Activated naive CD4-positive, alpha-beta T cell (primary cell): ENCODE measurements at places on chromosomes 7 and 10.

DNA sequence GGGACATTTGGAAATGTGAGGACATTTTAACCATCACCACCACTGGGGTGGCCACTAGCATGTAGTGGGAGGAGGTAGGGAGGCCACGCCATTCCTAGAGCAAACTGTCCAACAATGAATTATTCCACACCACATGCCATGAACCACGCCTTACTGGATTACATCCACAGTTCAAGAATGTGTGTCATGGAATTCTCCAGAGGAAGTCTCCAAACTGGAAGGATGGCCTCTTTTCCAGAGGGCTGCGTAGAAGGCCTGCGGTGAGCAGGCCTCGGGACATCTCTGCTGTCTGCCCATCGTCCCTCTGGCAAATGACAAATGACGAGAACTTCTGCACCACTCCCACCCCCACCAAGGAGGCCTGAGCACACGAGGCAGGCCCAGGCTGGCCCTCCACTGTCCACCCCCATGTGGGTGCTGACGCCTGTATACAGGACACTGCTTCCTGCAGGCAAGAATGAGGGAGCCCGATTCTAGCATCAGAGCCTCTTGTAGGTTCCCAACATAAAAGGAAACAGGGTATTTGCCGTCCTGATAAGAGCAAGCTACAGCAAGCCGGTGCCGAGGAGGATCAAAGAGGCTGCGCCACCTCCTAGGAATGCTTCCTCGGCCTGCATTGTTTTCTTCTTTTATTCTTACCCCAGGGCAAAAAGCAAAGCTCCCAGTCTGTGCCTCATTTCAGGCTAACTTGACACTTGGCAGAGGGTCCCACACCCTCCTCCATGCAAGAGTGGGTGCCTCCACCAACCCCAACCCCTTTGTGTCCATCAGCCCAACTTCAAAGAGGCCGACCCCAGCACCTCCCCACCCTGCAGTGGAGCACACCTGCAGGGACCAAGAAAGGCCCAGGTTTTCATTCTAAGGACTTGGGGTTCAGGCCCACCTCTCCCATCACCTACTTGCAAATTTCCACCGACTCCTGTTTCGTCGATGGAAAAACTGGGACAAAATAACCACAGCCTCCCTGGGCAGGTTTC is 23.9 kb downstream of the TNS3 start:
- DNase-seq, result no peak

DNA sequence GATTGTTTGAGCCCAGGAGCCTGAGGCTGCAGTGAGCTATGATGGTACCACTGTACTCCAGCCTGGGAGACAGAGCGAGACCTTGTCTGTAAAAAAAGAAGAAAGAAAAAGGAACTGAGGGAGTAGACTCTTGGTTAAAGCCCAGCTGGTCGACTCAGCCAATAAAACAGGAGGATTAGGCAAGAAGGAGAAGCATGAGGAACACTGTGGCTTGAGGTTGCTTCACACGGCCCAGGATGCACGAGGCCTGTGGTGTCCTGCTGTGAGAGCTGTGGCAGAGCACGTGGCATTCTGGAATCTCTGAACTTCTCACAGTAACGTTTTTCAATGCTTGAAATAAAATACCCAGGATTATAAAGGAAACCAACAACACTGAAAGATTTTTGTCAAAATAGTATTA is 93.3 kb downstream of the CUL2 start:
- no peak for DNase-seq

- DNase-seq, result no peak
Measured at GRCh38 chr10:12194752-12195271, 879 bp downstream of the NUDT5 start.

- no peak for DNase-seq
Measured at GRCh38 chr7:8357536-8357935, 75.9 kb upstream of the NXPH1 start.

- no peak for DNase-seq
Measured at GRCh38 chr7:91512958-91513357, 248.7 kb downstream of the FZD1 start.

DNA sequence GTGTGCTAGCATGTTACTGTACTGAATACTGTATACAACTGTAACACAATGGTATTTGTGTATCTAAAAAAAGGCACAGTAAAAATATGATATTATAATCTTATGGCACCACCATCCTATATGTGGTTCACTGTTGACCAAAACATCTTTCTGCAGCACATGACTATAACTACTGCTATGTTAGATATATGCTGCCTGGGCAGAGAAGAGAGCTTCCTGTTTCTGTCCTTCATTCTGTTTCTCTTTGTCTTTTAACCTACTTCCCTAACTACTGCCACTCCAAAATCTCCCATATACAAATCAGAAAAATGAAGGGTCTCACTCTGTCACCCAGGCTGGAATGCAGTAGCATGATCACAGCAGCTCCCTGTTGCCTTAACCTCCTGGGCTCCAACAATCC is 8.8 kb upstream of the FGL2 start:
- DNase-seq, result no peak

GRCh38 chr10:62726142-62726541 is 78.4 kb upstream of the ADO start:
- DNase-seq, result no peak

GRCh38 chr10:6279540-6280267 is 77.0 kb downstream of the PFKFB3 start:
- no peak for DNase-seq

- no peak for DNase-seq
Measured at GRCh38 chr7:115707258-115708012, 323.1 kb downstream of the TFEC start.

GRCh38 chr7:33039257-33039902 is 23.2 kb downstream of the NT5C3A start:
- DNase-seq, result no peak

GRCh38 chr7:57789130-57789529 is 339.2 kb downstream of the ZNF716 start:
- no peak for DNase-seq

DNA sequence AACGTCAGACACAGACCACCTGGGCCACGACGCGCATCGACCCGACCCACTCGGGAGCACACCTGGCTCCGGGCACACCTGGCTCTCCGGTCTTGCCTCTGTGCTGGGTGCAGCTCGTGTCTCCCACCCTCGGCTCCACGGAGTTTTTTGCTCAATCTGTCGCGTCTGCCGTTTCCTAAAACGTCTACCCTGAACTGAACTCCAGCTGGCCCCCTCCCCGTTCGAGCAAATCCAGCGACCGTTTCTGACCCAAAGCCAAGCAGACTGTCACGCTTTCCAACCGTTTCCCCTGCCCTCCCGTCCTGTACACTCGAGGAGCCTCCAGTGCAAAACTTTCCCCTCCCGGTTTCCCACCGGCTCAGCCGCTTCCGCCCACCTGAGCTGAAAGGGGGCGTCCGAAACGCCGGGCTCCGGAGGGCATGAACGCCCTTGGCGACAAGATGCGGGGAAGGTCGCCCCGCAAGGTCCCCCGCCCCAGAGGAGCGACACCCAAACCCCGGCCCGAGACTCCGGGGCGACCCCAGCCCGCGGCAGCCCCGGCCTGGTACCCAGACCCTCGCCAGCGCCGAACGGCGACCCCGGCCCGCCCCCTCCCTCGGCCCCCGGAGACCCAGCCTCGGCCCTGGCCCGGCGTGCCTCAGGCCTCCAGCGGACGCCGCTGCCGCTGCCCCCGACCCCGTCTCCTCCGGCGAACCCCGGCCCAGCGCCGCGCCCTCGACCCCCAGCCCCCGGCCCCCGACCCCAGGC is 557 bp downstream of the CYTH3 start:
- peak; percentile 3 for DNase-seq

GRCh38 chr7:127831318-127832219 is 179.6 kb downstream of the SND1 start:
- no peak for DNase-seq

DNA sequence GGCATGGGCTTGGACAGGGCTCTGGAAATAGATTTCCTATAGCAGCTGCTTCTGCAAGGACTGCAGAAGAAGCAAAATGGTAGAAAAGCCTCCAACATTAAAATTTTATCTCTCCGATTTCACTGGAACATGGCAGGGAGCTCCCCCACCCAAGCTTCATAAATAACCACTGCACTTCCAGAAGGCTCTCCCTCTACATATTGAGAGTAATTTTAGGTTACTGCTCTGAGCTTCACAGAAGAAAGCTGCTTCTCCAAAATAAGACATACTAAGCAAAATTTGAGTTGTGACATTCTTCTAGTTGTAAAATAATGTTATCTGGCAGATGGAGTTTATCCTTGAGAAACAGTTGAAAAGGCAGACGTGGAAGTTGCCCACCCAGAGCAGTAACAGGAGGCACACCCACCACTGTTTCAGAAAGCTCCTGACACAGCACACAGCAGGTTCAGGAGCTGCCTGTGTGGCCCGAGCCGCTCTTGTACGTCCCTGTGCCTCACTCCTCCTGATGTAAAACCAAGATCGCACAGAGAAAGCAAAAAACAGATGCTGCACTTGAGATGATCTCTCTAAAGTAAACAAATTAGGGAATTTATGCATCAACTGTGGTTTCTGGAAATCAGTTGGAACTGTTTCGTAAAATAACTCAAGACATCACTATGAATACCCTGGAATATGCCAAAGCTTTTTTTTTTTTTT is 621.0 kb downstream of the PARD3 start:
- DNase-seq, result no peak

DNA sequence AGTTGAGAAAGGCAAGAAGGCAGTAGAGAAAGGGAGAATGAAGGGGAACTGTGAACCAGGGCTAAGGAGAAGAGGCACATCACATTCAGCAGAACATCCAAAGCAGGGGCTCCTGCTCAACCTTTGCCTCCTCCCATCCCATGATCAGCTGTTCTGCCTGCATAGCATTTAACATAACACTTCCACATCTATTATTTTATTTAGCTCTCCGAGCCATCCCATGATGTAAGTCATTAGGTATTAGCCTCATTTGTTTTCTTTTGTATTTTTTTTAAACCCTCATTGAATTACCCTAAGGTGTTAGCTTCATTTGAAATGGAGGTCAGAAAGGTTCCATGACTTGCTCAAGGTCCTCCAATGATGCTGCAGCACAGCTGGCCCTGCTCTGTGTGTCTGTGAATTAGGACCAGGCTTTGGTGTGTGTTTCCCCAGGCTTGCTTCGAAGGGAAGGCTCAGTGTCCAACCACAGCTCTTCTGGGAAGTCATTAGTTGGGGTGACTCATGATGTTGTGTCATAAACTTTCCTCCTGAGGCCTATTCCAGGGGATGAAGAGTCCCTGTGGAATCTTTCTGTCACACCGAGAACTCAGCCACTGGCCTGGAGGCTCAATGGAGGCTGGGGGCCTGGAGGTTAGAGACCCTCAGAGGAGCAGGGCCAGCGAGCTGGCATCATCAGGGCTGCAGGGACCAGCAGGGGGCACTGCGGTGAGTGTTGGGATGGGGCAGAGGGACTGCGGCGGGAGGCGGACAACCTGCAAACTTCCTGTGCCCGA is 16.5 kb downstream of the NPFFR1 start:
- no peak for DNase-seq

- no peak for DNase-seq
Measured at GRCh38 chr7:45244981-45245380, 87.4 kb downstream of the RAMP3 start.

- no peak for DNase-seq
Measured at GRCh38 chr7:50710441-50711154, 72.1 kb downstream of the GRB10 start.

DNA sequence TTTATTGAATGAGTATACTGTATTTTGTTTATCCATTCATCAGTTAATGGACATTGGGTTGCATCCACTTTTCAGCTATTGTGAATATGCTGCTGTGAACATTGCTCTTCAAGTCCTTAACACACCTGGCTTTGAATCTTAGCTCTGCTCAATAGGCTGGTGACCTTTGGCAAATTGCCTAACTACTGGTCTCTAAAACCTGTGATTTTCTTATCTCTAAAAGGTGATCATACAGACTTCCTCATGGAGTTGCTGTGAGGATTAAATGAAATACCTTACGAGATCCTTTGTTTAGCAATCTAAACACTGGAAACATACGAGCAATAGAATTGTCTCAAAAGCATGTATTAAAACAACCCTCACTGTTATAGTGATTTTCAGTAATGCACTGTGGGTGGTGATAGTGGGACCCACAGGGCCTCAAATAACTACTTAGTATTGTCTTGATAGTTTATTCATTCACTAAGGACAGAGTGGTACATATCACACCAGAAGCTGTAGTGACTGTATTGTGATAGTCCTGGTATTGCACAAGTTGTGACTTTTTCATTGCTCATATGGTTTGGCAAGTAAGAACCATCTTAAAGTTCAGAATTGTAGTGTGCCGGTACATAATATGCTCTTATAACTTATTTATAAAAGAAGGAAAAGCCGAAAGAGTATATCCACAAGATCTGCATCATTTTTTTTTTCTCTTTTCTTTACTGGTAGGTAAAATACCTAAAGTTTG is 257.6 kb downstream of the EXOC4 start:
- DNase-seq, result no peak

DNA sequence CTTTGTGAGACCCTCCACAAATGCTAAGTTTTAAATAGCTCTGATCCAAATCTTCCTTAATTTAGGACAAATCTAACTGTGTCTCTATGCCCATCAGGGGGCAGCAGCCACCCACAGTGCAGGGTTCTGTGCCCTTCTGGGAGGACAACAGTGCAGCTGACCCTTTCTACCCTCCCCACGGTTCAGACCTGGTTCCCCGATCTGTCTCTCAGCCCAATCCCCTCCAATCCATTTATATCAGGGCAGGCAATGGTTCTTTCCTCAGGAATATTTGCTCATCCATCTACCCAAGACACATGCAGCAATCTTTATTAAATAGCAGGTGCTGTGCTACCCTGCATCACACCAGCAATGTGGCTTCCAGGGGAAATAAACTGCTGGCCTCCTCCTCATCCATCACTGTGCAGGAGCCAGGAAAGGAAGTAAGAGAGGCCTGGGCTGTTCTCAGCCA is 4.0 kb upstream of the RBM28 start:
- DNase-seq, result peak; percentile 43

DNA sequence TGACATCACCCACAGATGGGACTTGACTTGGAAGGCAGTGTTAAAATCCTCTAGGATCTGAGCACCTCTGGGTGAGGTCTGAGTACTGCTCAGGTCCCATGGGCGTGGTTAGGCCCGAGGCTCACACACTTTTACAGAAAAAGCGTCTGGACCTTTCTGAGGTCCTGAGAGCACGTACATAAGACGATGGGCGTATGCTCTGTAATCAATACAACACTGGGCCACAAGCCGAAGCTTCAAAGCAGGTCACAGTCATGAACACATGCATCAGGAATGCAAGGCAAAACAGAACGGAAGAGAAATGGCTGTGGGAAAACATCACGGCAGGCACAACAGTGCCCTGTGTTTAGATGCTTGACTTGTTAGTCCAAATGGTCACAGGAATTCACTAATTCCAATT is 112.2 kb downstream of the LARP4B start:
- no peak for DNase-seq

GRCh38 chr7:118478236-118478635 is 253.7 kb downstream of the ANKRD7 start:
- no peak for DNase-seq

DNA sequence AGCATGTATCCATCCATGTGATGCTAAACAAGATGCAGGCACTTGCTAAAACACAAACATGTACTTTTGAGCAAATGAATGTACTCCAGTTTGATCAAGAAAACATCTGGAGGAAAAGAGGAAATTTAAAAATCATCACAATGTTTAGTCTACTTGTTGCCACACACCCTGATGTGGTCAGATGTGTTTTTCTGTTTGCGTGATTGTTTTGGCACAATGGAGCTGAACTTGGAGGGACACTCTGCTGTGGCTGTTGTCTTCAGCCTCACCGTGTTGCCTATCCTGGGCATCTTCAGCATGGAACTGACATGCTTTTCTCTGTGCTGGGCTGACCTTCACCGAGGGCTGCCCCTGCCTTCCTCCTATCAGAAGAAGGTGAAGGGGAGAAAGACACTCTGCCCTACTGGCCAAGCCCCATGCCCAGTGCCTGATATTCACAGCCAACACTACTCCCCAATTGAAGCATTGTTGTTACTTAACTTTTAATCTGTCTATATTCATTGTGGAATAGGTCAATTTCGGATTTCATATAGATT is 268.3 kb upstream of the IGFBP3 start:
- no peak for DNase-seq
